Mesothelial cell of epicardium (in vitro differentiated cells): ENCODE measurements at places on chromosomes 6 and 20. TPM values are rescaled to one million over a fixed set of nuclear protein-coding genes. Genes with fewer than 3 reads are reported as not detected.

- peaks cover 3% of the 10 kb centered on the region for H3K27me3 ChIP-seq
- no peaks in the 10 kb centered on the region for H3K36me3 ChIP-seq
- H3K27ac ChIP-seq, result no peak overlapping the region
- no peaks in the 10 kb centered on the region for H3K4me1 ChIP-seq
- no peak overlapping the region for H3K4me3 ChIP-seq
- no peak for DNase-seq
Observed at GRCh38 chr6:84681693-84682326, 82.6 kb downstream of the TBX18 start.

Gene SH3BGRL2
- 24.7 to 27.1 TPM (median 26.1 TPM) in 3 replicates for total RNA-seq

DNA sequence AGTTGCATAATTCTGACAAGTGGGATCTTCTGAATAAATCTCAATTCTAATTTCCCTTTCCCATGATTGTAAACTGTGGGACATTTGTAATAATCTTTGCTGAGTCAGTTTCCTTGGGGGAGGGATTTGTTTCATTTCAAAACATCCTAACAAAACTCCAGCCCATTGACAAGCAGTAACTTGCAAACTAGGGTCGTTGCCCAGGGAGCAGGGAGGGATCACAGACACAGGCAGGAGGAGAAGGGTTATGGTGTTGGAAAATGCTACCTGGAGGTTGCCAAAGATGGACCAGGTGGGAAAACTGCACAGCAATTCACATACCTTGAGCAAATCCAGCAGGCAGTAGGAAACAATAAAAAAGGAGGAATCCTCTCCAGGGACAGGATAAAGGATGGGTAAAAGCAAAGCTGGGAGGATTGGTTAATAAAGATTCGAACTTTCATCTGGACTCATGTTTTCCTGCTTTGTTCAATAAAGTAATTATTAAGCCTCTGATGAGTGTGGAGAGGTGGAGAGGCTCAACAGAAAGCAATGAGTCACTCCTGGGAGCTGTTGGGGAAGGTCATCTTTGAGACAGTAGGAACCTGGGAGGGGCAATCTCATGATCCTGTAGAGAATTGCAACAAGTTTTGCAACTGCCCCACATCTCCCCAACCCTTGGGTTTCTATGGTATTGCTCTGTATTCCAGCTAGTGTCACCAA is 87.3 kb upstream of the AKIRIN2 start:
- H3K36me3 ChIP-seq, result peaks cover 2% of the 10 kb centered on the region
- no peaks in the 10 kb centered on the region for H3K27me3 ChIP-seq
- H3K27ac ChIP-seq, result peak overlapping the region; percentile 83
- DNase-seq, result no peak
- no peak overlapping the region for H3K4me3 ChIP-seq

DNA sequence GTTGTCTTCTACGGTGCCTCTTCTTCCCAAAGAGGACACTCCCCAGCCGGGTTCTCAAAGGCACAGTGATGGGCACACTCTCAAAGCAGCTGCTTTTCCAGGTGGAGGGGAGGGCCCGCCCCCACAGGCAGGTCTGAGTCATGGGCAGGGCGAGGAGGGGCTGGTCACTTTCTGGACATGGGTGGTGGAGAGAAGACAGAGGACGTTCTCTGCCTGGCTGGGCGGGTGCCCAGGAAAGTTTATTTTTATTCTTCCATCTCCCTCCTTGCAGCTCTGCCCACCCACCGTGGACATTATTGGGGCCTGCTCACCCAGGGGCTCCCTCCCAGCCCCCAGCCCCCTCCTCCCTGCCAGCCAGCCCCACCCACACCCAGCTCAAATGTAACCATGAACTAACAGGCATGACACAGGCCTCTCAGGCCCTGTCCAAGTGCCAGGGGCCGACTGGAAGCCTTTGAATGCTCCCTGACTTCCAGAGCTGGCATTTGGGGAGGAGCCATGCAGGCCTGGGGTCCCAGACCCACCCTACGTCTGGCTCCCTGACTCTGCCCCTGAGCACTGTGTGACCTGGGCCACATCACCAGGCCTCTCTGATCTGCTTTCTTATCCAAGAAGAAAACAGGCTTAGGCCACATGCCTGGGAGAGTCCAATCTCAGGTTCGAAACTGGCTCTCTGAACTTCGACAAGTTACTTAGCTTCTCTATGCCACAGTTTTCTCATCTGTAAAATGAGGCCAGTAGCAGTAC is 8.0 kb downstream of the TGM2 start:
- no peak for DNase-seq
- peaks cover 18% of the 10 kb centered on the region for H3K4me1 ChIP-seq
- H3K27ac ChIP-seq, result no peak overlapping the region
- H3K36me3 ChIP-seq, result peaks cover 2% of the 10 kb centered on the region

- H3K27me3 ChIP-seq, result no peaks in the 10 kb centered on the region
- DNase-seq, result no peak
- no peak overlapping the region for H3K4me3 ChIP-seq
- no peak overlapping the region for H3K27ac ChIP-seq
Observed at GRCh38 chr6:23929201-23929600, 196.8 kb upstream of the NRSN1 start.

Gene SEL1L2
- total RNA-seq, result not detected in 3 replicates

DNA sequence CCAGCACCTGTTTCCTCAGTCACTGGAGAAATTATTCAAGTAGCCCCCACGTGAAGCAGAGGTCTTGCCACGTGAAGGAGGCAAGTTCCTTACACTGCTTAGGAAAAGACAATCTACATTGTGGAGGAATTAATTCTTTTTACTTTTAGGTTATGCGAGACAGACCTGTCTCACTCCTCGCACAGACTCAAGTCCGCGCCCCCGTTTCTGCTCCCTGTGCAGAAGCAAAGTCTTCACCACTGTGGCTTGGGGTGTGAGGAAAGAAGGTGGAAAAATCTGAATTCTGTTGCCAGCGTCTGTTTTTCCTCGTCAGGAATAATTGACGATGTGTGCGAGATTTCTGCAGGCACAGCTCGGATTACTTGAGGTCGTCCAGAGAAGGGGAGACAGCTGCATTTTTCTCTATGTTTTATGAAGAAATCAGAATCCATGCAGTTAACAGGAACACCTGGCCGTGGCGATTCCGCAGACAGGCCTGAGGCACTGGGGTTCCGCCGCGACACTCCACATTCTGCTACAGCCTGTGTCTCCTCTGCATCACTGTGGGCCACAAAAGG is 185.1 kb downstream of the SMOC2 start:
- H3K4me1 ChIP-seq, result peaks cover 34% of the 10 kb centered on the region
- H3K27ac ChIP-seq, result peak overlapping the region; percentile 49
- DNase-seq, result no peak
- no peaks in the 10 kb centered on the region for H3K27me3 ChIP-seq
- H3K4me3 ChIP-seq, result no peak overlapping the region

- H3K4me1 ChIP-seq, result peaks cover 42% of the 10 kb centered on the region
- no peak overlapping the region for H3K4me3 ChIP-seq
- no peaks in the 10 kb centered on the region for H3K36me3 ChIP-seq
- peaks cover 9% of the 10 kb centered on the region for H3K27me3 ChIP-seq
- no peak overlapping the region for H3K27ac ChIP-seq
Observed at GRCh38 chr6:43744931-43745727, 24.9 kb upstream of the VEGFA start.

Gene FOXF2
- total RNA-seq, result 0.13 to 0.27 TPM in 2 of 3 replicates, not detected in the other

Gene CHD6
- total RNA-seq, result 101 to 107 TPM (median 105 TPM) in 3 replicates

GRCh38 chr6:150298030-150298380 is 70.8 kb upstream of the IYD start:
- H3K27me3 ChIP-seq, result no peaks in the 10 kb centered on the region
- no peak for DNase-seq
- H3K27ac ChIP-seq, result no peak overlapping the region
- peaks cover 2% of the 10 kb centered on the region for H3K36me3 ChIP-seq
- H3K4me3 ChIP-seq, result no peak overlapping the region

- peaks cover 18% of the 10 kb centered on the region for H3K4me1 ChIP-seq
- peak overlapping the region; percentile 43 for H3K27ac ChIP-seq
- H3K4me3 ChIP-seq, result no peak overlapping the region
- H3K36me3 ChIP-seq, result no peaks in the 10 kb centered on the region
Observed at GRCh38 chr6:64672131-64672530, 1034.9 kb downstream of the EYS start.

DNA sequence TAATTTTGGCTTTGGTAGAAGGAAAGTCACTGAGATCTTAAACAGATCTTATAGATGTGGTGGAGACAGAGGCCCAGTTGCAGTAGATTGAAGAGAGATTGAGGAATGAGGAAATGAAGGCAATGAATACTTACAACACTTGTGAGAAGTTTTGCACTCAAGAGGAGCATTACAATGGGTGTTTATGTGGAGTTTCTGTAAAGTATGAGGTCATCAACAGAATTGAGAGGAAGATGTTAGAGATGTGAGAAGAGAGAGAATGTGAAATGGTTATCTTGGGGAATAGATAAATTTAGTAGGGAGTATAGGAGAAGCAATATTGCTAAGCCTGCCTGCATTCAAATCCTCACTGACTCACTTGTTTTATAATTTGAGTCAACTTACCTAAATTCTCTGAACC is 83.4 kb downstream of the GFRAL start:
- H3K27ac ChIP-seq, result no peak overlapping the region
- no peaks in the 10 kb centered on the region for H3K36me3 ChIP-seq
- H3K4me1 ChIP-seq, result no peaks in the 10 kb centered on the region
- no peak overlapping the region for H3K4me3 ChIP-seq

Gene CNR1
- 6.2 to 6.9 TPM (median 6.3 TPM) in 3 replicates for total RNA-seq

Gene CLDN20
- not detected in 3 replicates for total RNA-seq

DNA sequence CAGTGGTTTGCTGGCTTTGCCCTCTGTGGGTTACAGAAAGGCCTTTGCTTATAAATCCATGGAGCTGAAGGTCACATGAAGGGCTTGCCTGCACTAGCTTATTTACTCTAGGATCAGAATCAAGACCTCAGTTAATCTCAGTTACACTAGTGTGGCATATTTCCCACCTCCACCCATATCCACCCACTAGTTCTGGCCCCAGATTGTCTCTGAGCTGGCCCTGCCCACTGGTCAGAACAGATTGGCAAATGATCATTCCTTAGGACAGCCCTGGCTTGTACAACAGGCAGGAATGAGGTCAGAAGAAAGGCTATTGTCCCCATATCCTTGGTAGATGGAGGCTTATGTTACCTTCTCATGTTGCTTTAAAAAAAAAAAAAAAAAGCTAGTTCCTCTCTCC is 33.3 kb upstream of the SASH1 start:
- no peaks in the 10 kb centered on the region for H3K27me3 ChIP-seq
- H3K36me3 ChIP-seq, result no peaks in the 10 kb centered on the region
- H3K4me1 ChIP-seq, result peaks cover 9% of the 10 kb centered on the region
- no peak for DNase-seq
- H3K4me3 ChIP-seq, result no peak overlapping the region
- H3K27ac ChIP-seq, result no peak overlapping the region

Gene IRF4
- 0.11 TPM in 1 of 3 replicates, not detected in the others for total RNA-seq

DNA sequence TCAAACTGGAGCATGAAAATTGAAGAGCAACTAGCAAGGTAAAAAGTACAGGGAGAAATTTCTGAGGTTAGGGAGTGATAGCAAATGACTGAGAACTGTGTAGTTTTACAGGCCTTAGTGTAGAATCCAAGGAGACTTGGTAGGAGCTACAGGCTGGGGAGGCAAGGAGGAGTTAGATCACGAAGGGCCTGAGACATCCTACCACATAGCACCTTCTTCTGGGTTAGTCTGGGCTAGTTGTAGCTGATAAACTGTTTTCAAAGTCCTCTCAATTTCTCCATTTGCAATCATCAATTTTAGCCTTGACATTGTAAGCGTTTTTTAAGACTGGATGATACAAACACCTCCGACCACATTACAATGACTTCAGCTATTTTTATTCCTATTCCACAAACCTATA is 209.7 kb downstream of the TMEM200A start:
- H3K27ac ChIP-seq, result no peak overlapping the region
- H3K4me3 ChIP-seq, result no peak overlapping the region
- no peaks in the 10 kb centered on the region for H3K4me1 ChIP-seq
- H3K36me3 ChIP-seq, result no peaks in the 10 kb centered on the region
- no peak for DNase-seq
- H3K27me3 ChIP-seq, result no peaks in the 10 kb centered on the region

GRCh38 chr6:37679539-37680476 is 17.9 kb downstream of the MDGA1 start:
- H3K4me1 ChIP-seq, result no peaks in the 10 kb centered on the region
- H3K4me3 ChIP-seq, result no peak overlapping the region
- H3K36me3 ChIP-seq, result no peaks in the 10 kb centered on the region
- DNase-seq, result no peak
- peaks cover 15% of the 10 kb centered on the region for H3K27me3 ChIP-seq

DNA sequence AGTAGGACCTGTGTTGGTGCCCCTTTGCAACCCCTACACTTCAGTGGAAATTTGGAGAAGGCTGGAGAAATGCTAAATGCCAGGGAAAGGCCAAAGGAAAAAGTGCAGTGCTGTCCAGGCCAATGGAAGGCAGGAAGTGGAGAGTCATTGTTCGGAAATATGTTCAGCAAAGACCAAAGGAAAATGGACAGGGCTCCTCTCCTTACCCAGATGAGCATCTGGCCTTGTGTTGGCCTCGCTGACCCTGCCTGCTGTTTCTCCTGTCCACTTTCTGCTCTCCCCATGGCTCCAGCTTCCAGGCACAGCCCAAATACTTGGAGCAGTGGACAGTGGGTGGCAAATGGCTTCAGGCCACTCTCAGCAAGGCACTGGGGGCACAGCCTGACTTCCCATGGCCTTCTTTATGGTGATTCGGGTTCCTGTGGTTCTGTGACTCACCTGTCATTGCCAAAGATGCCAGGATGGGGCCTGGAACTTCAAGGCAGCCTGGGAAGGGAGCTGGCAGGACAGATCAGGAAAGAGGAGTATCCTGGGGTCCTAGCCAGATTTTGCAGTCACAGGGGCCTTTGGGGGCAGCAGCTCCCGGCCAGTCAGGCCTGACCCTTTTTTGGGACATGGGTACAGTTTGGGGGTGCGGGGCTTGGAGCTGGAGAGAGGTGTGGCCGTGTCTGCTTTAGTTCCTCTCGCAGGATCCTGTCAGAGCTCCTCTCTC is 190.9 kb upstream of the SLC24A3 start:
- H3K27me3 ChIP-seq, result no peaks in the 10 kb centered on the region
- H3K4me3 ChIP-seq, result no peak overlapping the region
- no peak for DNase-seq
- no peak overlapping the region for H3K27ac ChIP-seq

- no peak overlapping the region for H3K4me3 ChIP-seq
- no peaks in the 10 kb centered on the region for H3K4me1 ChIP-seq
- no peak overlapping the region for H3K27ac ChIP-seq
- no peaks in the 10 kb centered on the region for H3K27me3 ChIP-seq
Observed at GRCh38 chr6:30019819-30020218, 41.2 kb upstream of the POLR1H start.

GRCh38 chr20:50874758-50875665 is 56.2 kb downstream of the ADNP start:
- no peak overlapping the region for H3K27ac ChIP-seq
- peaks cover 23% of the 10 kb centered on the region for H3K4me1 ChIP-seq
- H3K4me3 ChIP-seq, result no peak overlapping the region
- no peaks in the 10 kb centered on the region for H3K27me3 ChIP-seq
- H3K36me3 ChIP-seq, result peaks cover 14% of the 10 kb centered on the region
- DNase-seq, result no peak

GRCh38 chr6:52135217-52135616 is 47.8 kb upstream of the PKHD1 start:
- peaks cover 26% of the 10 kb centered on the region for H3K27me3 ChIP-seq
- no peak for DNase-seq
- H3K27ac ChIP-seq, result no peak overlapping the region
- H3K4me3 ChIP-seq, result no peak overlapping the region
